ENCODE measurements at places on chromosomes 6 and 20. TPM values are rescaled to one million over a fixed set of nuclear protein-coding genes. Genes with fewer than 3 reads are reported as not detected.

- no peak for DNase-seq
Measured at GRCh38 chr6:15255909-15256395, 10.1 kb downstream of the JARID2 start.

- no peak for DNase-seq
Measured at GRCh38 chr20:19928328-19929011, 88.7 kb upstream of the NAA20 start.

DNA sequence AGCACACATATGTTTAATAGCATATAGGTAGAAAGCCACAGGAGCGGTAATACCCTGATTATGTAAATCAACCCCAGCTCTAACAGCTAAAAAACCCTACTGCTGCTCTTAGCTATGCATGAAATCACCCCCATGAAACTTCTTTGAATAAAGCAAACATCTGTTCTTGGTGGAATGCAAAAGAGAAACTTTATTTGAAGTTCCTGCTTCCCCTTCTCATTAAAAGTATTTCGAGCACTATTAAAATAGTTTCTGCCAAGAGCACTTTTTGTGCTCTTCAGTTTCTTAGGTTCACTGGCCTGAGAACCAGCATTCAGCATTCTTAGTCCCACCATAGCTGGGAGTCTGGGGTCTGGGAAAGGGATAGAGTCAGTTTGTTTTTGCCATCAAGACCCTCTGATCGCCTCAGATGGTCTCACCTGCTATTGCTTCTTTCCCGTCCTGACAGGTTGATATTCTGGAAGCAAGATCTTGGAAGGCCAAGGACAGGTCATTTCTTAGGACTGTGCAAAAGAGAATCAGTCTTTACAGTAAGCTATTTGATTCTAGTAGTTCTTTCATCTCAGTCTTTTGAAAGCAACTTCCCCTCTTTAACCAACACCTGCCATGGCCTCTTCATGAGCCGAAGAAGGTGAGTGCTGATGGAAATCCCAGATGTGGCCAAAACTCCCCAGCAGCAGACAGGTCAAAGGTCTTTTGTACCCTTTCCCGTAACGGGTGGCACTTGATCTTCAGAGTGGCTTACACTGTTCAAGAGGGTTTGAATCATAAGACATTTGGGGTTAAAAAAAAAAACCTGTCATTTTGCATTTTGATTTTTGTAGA is 76.5 kb upstream of the TMEM170B start:
- DNase-seq = no peak

DNA sequence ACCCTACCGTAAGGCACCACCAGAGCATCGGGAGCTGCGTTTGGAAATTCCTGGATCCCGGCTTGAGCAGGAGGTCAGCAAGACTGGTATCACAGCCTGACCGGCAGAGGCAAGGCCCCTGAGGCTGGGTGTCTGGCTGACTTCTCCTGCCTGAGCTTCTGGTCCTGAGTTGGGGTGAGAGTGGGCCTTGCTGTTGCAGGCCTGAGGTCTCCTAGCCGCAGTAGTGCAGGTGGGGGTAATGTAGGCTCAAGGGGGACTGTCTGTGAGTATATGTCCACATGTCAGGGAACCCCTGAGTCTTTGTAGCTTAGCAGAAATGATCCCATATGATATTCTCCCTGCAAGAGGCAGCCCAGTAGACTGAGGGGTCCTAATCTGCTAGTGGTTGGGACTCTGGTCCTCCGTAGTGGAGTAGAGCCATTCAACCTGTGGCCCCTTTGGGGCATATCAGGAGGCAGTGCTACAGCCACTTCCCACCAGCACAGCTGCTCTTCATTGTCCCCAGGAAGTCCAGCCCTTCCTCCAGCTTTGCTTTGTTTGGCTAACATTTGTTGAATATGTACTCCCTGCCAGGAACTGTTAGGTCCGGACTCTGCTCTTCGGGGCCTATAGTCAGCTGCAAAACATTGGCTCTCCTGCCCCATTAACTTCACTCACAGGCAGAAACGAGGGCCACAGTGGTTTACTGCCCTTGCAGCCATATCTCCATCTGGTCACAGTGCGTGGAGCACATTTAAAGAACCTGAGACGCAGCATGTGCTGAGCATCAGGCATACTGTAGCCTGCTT is 10.9 kb downstream of the LRRC73 start:
- DNase-seq = no peak

The NRN1 gene
- not detected for total RNA-seq

The KIF13A gene
- total RNA-seq = 51.8 TPM

All from IMR-90 (cell line).